Naive thymus-derived CD8-positive, alpha-beta T cell (primary cell): ENCODE measurements at places on chromosomes 7 and 10. TPM values are rescaled to one million over a fixed set of nuclear protein-coding genes. Genes with fewer than 3 reads are reported as not detected.

- DNase-seq, result no peak
- H3K27ac ChIP-seq, result no peak overlapping the region
- no peaks in the 10 kb centered on the region for H3K27me3 ChIP-seq
- H3K4me1 ChIP-seq, result peaks cover 29% of the 10 kb centered on the region
- H3K36me3 ChIP-seq, result no peaks in the 10 kb centered on the region
These were observed 281.9 kb downstream of the CAMK1D start for GRCh38 chr10:12631216-12631615.

The CYP3A4 gene
- not detected for polyA plus RNA-seq

DNA sequence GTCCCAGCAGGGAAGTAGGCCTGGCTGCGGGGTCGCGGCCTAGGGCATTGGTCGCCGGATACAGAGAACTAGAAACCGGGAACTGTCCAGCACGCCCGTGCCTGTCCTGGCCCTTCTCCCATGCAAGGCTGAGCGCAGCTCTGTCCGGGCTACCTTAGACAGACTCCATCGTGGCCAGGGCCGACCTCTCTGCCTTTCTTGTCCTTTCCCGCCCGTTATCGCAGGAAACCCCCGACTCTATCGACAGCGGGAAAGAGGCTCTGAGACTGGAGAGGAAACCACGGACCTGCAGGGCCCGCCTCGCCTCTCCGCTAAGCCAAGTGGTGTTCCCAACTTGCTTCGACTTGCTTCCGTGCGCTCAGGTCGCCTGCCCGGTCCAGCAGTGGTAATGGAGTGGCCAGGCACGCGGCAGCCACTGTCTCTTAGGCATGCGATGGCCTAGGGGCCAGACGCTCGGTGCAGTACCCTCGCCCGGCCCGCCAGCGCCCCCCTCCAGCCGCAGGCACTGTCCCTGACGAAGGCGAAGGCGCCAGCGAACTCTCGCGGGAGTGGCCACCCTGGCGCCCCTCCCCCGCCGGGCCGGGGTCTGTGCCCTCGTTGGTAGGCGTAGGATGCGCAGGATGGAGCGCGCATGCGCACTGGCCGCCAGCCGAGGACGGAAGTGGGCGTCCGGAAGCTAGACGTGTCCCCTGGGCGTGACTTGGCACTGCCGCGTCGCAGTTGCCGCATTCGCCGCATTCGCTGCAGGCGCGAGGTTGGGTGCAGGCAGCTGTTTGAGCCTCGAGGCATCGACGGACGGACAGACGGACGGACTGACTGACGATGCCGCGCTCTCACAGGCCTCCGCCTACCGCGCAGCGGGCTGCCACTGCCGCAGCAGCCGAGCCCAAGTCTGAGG lies 54.4 kb downstream of the MCMBP start:
- no peaks in the 10 kb centered on the region for H3K27me3 ChIP-seq
- peaks cover 8% of the 10 kb centered on the region for H3K4me1 ChIP-seq
- H3K4me3 ChIP-seq, result peak overlapping the region; percentile 34
- H3K27ac ChIP-seq, result no peak overlapping the region
- peaks cover 6% of the 10 kb centered on the region for H3K36me3 ChIP-seq

GRCh38 chr10:80917636-80918035 lies 379.9 kb downstream of the SH2D4B start:
- DNase-seq, result no peak
- H3K4me3 ChIP-seq, result no peak overlapping the region
- H3K4me1 ChIP-seq, result no peaks in the 10 kb centered on the region
- no peak overlapping the region for H3K27ac ChIP-seq
- H3K27me3 ChIP-seq, result peaks cover 31% of the 10 kb centered on the region

DNA sequence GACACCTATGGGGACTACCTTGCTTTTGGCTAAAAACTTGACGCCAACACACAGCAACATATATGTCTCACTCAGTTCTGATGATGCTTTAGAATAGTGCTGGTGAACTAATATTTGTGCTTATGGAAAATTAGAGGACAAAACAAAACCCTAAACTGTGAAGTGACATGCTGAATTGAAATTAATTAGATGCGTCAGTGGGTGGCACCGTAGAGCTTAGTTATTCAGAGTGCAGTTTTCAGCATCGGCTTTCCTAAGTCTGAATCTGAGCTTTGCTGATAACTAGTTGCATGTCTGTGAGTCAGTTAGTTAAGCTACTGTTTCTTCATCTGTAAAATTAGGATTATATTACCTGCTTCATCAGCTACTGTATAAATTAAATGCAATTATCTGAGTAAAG lies 245.0 kb upstream of the SORCS1 start:
- H3K4me3 ChIP-seq, result no peak overlapping the region
- H3K4me1 ChIP-seq, result no peaks in the 10 kb centered on the region
- DNase-seq, result no peak
- no peak overlapping the region for H3K27ac ChIP-seq
- no peaks in the 10 kb centered on the region for H3K27me3 ChIP-seq

DNA sequence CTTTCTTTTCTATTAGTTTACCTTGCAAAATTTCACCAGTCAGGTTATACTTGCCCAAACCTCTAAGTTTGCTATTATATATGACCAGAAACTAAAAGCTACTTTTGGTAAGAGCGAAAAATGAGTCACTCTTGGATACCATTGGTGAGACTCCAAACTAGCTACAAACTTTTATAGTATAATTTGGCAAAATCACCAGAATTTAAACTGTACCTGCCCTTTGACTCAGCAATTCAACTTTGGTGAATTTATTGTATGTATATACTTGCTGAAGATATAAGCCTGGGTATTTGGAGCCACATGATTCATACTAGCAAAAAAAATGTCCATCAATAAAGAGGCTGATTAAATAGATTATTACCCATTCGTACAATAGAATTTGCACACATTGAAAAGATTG lies 178.7 kb upstream of the STEAP1 start:
- H3K4me1 ChIP-seq, result no peaks in the 10 kb centered on the region
- DNase-seq, result no peak
- no peak overlapping the region for H3K4me3 ChIP-seq
- no peaks in the 10 kb centered on the region for H3K36me3 ChIP-seq

- peak overlapping the region; percentile 86 for H3K4me3 ChIP-seq
- H3K36me3 ChIP-seq, result peaks cover 9% of the 10 kb centered on the region
- H3K27ac ChIP-seq, result peak overlapping the region; percentile 69
- H3K27me3 ChIP-seq, result peaks cover 68% of the 10 kb centered on the region
- peaks cover 6% of the 10 kb centered on the region for H3K4me1 ChIP-seq
These were observed 1.1 kb upstream of the KLF14 start for GRCh38 chr7:130734815-130735716.

The FAM131B gene
- 0.54 TPM for polyA plus RNA-seq

DNA sequence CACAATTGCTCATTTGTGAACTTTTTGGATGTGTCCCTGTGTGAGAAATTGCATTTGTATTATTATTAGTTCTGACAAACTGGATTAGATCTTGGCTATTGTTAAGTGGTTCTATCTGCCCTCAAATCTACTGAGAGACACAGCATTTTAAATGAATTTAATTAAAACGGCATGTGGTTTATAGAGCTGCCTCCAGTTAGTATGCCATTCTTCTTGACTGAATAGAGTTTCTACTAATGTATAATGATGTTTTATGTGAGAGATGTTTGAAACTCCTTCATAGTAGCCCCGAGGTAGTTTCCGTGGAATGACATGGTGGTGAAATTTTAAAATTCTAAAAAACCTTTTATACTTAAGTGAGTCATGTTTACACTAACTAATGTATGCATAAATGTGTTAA lies 110.9 kb downstream of the DYNC1I1 start:
- H3K36me3 ChIP-seq, result peaks cover 7% of the 10 kb centered on the region
- no peak for DNase-seq
- H3K4me1 ChIP-seq, result no peaks in the 10 kb centered on the region
- H3K4me3 ChIP-seq, result no peak overlapping the region
- H3K27me3 ChIP-seq, result peaks cover 5% of the 10 kb centered on the region

DNA sequence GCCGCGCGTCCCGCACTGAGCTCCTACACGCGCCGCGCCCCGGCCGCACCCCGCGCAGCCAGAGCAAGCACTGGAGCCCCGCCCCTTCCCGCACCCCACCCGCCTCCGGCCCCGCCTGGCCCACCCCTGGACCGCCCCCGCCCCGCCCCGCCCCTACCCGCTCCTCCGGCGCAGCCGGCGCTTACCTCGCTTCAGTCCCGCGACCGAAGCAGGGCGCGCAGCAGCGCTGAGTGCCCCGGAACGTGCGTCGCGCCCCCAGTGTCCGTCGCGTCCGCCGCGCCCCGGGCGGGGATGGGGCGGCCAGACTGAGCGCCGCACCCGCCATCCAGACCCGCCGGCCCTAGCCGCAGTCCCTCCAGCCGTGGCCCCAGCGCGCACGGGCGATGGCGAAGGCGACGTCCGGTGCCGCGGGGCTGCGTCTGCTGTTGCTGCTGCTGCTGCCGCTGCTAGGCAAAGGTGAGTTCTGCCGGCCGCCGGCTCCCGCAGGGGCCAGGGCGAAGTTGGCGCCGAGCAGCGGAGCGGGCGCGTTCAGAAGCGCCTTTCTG lies at the start of gene RET:
TSS of gene RET (plus strand) at position 194 of the 545 bp plus-strand sequence. CDS start at position 384, 190 bp downstream.
- H3K4me3 ChIP-seq, result peak within 1 kb of the TSS; percentile 64
- no peaks in the 10 kb centered on the region for H3K36me3 ChIP-seq

The GBX1 gene
- polyA plus RNA-seq, result not detected

GRCh38 chr7:14478834-14479510 lies 423.6 kb downstream of the DGKB start:
- no peaks in the 10 kb centered on the region for H3K4me1 ChIP-seq
- H3K27me3 ChIP-seq, result no peaks in the 10 kb centered on the region
- H3K4me3 ChIP-seq, result no peak overlapping the region
- H3K27ac ChIP-seq, result no peak overlapping the region
- no peaks in the 10 kb centered on the region for H3K36me3 ChIP-seq

GRCh38 chr10:3452683-3453361 lies 280.2 kb upstream of the PITRM1 start:
- no peaks in the 10 kb centered on the region for H3K4me1 ChIP-seq
- H3K4me3 ChIP-seq, result no peak overlapping the region
- H3K27ac ChIP-seq, result no peak overlapping the region
- H3K27me3 ChIP-seq, result peaks cover 2% of the 10 kb centered on the region
- DNase-seq, result no peak

GRCh38 chr10:78416031-78417011 lies 382.7 kb downstream of the RPS24 start:
- no peak overlapping the region for H3K4me3 ChIP-seq
- H3K4me1 ChIP-seq, result no peaks in the 10 kb centered on the region
- no peaks in the 10 kb centered on the region for H3K36me3 ChIP-seq
- no peak for DNase-seq
